ENCODE measurements at places on chromosomes 2 and 18. TPM values are rescaled to one million over a fixed set of nuclear protein-coding genes. Genes with fewer than 3 reads are reported as not detected.

DNA sequence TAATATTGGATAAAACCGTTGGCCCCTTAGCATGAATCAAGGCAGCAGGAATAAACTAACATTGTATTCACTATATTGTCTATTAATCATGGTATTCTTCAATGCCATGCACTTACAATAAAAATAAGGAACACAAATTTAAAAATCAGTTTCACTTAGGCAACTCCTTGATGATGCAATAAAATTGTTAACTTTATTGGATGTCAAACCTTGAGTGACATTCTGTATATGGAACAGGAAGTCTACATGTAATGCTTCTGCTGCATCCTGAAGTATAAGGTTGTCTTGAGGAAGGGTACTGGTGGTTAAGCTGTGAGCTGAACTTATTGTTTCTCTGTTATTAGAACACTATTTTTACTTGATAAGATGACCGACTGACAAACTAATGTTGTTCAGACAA, 605.5 kb downstream of the SATB2 start:
- no peaks in the 10 kb centered on the region for H3K27me3 ChIP-seq
- H3K4me1 ChIP-seq = no peaks in the 10 kb centered on the region
- no peaks in the 10 kb centered on the region for H3K36me3 ChIP-seq
- no peak for DNase-seq
- no peak overlapping the region for H3K4me3 ChIP-seq

GRCh38 chr18:69161383-69162028, 239.2 kb upstream of the DOK6 start:
- H3K36me3 ChIP-seq = no peaks in the 10 kb centered on the region
- no peak overlapping the region for H3K4me3 ChIP-seq
- H3K4me1 ChIP-seq = no peaks in the 10 kb centered on the region
- no peaks in the 10 kb centered on the region for H3K27me3 ChIP-seq

DNA sequence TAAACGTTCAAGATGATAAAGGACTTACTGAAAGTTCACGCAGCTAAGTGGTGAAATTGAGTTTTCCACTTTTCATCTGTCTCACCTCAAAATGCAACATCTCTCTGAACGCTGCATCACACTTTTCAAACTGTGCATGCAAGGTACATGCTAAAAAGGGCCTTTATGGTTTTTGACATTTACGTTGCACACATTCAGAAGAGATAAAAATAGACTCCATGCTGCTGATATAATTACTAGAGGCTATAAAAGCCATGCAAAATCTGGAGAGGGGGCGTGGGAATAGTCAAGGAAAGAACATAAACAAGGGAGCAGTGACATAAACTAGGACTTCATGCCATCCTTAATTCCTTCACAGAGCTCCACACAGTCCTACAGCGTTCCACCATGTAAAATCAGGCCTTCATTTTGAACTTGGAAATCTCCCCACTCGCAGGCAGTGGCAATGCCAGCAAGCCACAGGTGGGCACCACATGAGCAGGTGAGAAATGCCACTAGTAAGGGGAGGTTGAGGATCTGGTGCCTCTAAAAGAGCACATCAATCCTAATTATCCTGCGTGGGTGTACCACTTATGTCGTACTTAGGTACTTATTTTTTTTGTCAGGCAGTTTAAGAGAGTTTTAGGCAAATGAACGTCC, 71.4 kb downstream of the ZEB2 start:
- no peak for DNase-seq
- no peaks in the 10 kb centered on the region for H3K36me3 ChIP-seq
- no peaks in the 10 kb centered on the region for H3K27me3 ChIP-seq
- H3K4me1 ChIP-seq = no peaks in the 10 kb centered on the region
- no peak overlapping the region for H3K27ac ChIP-seq
- H3K4me3 ChIP-seq = no peak overlapping the region

Gene FAM110C
- total RNA-seq = 0.16 TPM
